ENCODE measurements at places on chromosomes 11 and 22.

DNA sequence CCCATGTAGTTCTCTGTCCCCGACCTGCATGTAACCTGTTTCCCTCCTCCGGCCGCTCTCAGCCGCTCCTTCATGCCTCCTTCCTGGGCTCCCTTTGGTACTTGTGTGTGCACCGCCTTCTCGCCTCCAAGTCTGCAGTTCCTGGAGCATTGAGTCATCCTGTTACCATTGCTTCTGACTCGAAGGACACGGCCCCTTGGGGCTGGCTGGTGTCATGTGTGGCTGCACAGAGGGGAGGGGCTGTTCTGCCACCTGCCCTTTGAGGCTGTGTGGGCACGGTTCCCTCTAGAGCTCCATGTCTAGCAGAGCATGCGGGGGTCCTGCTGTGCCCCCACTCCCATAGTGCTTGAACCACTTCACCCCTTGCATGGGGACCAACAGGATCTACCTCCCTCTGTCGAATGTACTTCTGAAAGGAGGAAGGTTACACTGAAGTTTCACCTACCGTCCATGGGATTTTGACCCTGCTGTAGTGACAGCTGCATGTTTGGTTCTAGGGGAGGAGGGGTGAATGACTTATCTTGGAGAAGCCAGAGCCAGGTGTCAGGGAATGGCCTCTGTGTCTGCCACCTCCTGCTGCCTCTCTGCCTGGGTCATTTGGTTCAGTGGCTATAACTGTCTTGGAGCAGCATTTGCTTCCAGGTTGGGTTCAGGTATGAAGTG is 39.6 kb downstream of the BCR start:
- DNase-seq = peak; percentile 66

DNA sequence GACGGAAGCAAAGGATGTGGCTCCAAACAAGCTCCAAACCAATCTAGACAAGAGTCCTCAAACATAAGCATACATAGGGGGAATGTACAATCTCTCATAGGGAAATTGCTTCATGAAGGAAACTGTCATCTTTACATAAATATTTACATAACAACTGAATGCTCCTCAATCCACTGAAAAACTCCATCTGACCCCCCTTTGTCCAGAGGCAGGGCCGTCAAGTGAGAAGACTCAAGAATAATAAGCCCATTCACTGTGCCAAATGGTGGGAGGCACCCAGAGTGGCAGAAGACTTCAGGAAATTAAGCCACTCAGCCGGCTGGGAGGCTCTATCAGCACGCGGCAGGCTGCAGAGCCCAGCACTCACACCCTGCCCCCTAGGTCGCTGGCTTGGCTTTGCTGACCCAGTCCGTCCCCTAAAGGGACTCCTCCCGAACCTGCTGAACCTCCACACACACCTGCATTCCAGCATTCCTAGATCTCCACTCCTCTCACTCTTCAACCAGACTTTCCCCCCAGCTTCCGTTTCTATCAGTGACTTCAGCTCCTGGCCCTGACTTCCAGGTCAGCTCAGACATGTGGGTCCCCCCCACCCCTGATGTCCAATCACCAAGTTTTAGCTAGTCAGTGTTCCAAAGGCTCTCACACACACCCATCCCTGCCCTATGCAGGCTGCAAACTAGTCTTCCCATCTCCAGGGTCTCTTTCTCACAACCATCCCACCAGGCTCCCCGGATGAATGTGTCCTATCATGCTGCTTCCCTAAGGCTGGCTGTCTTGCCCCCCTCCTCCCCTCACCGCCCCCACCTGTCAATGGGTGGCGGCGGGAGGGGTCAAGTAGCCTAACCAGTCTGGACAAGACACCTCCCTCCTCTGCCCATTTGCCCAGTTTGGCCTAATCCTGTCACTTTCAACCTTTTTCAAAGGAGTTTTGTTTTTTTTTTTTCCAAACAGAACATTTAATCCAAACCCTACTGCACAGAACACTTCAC is 11.3 kb downstream of the VPS37C start:
- no peak for DNase-seq

GRCh38 chr22:32538521-32538920 is 63.9 kb downstream of the FBXO7 start:
- DNase-seq = no peak

DNA sequence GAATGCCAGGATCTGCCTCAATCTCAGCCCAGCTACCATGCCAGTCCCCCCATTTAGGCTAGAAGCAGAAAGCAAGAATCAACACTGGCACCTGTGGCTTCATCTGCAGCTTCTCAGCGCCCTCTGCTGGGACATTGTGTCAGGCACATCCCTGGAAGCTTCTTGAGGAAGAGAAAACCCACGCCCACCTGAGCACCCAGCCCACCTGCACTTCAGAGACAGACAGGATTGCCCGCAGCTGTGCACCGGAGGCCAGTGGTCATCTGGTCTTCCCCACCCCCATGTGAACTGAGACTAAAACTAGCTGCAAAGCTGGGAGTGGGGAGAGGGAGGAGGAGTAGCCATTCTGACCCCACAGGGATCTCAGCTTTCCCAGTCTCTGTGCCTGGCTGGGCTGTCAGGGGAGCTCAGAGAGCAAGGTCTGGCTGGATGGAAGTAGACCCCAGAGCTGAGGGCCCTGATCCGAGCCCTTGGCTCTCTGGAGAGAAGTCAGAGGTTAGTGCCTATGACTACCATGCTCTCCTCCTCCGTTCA is 66.8 kb downstream of the FEZ1 start:
- DNase-seq = peak; percentile 57

GRCh38 chr11:14314127-14314526 is 44.9 kb downstream of the RRAS2 start:
- DNase-seq = no peak

DNA sequence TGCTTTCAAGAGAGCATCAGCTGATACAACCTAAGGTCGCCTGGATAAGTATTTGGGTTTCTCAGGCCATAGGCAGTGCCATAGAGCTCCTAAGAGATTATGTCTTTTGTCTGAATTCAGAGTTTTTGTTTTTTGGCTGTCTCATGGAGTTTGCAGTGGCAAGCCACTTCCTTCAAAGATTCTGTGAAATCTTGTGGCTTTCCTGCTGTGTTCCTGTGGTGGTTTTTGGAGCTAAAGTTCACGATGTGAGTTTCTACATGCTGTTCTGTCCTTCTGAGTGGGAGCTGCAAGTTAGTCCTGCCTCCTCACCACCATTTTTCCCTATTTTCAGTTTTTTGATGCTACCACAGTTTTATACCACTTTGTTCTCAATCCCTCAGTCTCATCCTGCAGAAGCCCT is 111.4 kb downstream of the COMMD9 start:
- no peak for DNase-seq

- DNase-seq = no peak
Measured at GRCh38 chr11:94511932-94512781, at the start of gene C11orf97. Gene C11orf97, plus strand, starts transcription at chr11:94512461. Its CDS starts 68 bp downstream, at chr11:94512529.

DNA sequence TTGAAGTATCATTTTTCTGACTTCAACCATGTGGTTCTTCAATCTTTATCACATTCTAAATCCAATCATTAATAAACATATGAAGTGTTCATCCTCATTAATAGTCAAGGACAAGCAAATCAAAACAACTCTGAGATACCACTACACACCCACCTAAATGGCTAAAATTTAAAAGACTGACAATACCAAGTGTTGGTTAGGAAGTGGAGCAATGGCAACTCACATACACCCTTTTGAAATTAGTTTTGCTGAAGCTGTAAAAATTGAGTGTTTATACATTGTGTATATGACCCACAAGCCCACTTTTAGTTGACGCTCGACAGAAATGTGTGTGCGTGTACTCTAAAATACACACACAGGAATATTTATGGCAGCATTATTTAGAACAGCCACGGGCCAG is 36.7 kb upstream of the LMO2 start:
- no peak for DNase-seq

DNA sequence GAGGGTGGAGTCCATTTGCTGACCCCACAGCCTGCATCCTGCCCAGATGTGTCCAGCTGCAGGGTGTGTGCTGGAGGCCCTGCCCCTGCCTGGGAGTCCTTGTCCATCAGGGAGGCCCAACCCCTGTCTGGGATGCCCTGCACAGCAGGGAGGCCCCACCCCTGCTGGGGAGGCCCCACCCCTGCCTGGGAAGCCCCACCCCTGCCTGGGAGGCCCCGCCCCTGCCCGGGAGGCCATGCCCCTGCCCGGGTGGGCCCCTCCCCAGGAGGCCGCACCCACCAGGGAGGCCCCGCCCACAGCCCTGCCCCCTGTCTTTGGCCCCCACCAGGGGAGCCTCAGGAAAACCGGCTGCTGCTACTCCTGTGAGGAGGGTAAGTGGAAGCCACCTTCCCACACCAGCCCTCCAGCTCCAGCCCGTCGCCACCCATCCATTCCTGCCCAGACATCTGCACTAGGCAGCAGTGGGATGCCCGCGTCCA is 37.2 kb downstream of the MUC5B start:
- peak; percentile 10 for DNase-seq

DNA sequence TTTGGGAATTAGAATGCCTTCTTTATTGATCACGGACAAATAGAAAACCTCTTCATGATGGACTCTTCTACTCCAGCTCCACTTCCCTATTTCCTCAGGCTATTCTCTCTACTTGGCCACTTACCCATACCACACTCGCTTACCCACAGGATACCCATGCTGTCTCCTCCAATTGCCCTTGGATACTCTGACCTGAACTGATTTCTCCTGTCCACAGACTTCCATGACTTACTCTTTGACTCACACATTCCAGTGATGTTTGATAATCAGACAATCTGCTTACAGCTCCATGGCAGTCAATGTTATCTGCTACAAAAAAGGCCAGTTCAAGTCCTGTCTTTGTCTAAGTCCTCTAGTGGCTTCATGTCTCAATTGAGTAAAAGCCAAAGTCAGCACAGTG is 292.0 kb upstream of the CTSC start:
- DNase-seq = peak; percentile 62

DNA sequence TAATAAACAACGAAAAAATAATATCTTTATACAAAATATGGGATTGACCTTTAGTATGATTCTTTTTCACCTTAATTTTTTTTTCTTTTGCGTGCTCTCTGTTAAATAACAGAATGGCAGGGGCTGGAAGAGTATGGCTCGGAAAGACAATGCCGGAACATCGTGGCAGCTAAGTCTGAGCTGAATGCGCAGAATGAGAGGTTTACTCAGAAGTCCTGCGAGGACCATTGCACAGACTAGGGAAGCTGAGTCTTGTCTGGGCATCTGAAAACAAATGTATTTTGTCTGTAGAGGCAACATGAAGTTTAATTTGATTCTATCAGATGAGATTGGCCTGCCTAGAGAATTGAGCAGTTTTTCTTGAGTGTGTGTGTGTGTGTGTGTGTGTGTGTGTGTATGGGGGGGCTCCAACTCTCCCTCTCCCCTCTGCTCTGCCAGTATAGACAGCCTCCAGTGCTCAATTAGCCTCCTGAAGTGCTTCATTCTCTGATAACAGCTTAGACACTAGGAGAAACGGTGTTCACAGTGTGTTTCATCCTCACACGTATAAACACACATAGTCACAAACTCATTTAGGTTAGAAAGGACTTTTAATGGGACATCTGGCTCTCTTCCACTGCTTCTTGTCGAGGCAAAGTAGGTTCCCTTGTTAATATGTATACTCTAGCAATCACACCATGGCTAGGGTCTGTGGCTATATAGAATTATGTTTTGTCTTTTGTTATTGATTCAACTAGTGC is 244.3 kb upstream of the SORL1-AS1 start:
- no peak for DNase-seq

DNA sequence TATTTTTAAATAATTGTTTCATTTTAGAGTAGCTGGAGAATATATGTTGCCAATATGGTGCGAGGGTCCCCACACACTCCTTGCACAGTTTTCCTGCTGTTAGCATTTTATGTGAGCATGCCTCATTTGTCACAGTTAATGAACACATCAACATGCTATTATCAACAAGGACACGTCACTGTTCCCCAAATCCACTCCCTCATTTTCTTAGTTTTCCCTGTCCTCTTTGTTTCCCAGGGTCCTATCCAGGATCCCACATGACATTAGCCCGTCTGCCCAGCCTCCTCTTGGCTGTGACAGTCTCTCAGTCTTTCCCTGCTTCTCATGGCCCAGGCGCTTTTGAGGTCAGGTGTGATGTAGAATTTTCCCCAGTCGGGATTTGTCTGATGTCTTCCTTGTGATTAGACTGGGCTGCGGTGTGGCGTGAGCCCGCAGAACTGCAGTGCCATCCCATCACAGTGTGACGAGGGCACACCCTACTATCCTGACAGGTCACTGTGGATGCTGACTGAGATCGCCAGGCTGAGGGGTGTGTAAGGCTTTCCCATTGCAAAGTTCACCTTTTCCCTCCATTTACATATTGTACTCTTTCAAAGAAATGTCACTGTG is 450.6 kb upstream of the B3GAT1 start:
- no peak for DNase-seq
